Cerebellar nuclear complex (tissue), 1 donor: ENCODE measurements at places on chromosomes 1 and 21.
A peak's percentile ranks its signal among the peaks of the same experiment; 100 is the strongest.

- DNase-seq: no peak
These were observed 47.7 kb downstream of the UTP25 start for GRCh38 chr1:209875515-209875914.

DNA sequence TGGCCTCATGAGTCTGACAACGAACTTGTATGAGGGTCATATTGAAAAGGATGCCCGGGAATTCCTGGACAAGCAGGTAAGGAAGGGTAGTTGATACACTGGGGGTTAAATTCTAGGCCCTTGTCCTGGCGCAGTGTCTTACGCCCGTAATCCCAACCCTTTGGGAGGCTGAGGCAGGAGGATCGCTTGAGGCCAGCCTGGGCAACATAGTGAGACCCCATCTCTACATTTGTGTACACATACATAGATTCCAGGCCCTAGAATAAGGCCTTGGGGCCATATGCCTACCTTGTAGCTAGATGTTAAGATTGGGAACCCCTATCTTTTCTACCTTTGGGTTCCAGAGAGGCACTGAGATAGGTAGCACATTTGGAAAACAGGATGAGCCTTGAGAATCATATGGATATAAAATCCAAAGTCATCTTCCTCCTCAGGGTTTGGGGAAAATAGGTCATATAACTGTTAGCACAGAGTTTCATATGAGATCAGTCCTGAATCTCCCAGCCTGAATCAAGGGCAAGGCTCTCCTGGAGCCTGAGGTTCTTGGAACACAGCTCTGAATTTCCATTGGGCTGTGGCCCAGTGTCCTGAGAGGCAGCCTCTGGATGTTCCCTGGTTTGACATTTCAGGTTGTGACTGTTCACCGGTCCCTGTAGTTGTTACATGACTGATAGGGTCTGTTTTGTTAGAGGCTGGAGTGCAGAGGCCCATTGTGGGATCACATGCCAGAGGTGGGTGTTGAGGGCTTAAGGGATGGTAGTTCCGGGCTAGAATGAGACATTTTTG, 104.4 kb downstream of the PIK3R3 start:
- no peak for DNase-seq

DNA sequence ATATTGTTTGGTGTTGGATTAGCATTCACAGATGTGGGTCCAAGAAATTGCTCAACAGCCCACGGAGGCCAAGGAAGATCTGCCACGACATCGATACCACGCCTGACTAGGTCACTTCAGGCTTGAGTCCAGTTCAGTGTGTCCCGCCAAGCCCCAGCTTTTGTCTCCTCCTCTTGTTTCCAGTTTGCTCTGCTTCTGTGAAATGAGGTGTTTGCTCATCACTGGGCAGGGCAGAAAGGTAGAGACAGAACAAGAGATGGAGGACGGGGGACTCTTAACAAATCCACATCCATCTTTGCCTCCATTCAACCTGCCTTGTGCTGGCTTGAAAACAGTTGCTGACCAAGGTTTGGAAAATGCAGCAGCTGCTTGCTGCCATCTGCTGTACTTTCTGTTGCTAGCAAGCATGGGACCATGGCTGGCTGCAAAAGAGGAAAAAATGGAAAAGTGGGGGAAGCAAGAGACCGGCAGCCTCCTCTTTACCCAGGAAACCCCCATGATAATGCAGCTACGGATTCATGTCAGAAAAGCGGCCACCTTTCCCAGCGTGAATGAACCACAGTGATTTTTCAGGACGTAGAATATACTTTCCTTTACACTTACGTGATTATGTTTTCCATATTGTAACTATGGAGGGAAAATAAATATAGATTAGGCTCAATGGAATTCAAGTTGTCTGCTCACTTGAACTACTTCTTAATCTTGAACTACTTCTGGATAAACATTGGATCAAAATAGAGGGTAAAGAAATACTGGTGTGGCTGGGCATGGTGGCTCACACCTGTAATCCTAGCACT, 80.2 kb upstream of the GREM2 start:
- no peak for DNase-seq

DNA sequence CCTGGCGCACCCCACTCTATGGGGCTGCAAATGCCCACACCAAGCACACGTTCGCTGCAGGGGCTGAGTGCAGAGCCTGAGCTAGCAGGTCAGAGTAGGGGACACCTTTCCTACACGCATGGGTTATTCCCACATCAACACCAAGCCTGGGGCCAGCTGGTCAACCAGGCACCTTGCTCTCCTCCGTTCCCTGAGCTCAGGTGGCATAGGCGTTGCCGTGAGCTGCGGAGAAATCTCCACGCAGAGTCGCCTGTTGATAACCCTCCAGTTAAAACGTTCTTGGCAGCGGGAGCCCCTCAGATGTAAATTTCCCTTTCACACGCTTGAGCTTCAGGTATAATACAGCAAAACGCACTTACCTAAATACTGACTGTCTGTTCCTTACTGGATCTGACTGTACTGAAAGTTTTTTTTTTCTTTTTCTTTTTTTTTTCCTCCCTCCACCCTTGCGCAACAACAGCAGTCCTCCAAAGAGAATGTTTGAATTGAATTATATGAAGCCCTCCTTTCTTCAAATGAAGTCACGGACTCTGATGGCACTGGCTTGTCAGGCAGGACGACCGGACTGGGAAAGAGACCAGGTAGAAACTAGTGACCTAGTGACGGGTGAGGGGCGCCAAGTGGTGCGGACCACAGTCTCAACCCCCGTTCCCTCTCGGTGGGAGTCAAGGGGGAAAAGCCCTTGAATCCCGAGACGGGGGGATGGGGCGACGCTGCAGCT, 2.1 kb downstream of the BRINP3 start:
- DNase-seq: peak; percentile 47

GRCh38 chr1:180906511-180906910, 6.2 kb upstream of the KIAA1614 start:
- no peak for DNase-seq
